ENCODE measurements at places on chromosomes 6 and 20. TPM values are rescaled to one million over a fixed set of nuclear protein-coding genes. Genes with fewer than 3 reads are reported as not detected.

GRCh38 chr6:132843316-132844035, 29.1 kb downstream of the RPS12 start:
- no peak for DNase-seq

DNA sequence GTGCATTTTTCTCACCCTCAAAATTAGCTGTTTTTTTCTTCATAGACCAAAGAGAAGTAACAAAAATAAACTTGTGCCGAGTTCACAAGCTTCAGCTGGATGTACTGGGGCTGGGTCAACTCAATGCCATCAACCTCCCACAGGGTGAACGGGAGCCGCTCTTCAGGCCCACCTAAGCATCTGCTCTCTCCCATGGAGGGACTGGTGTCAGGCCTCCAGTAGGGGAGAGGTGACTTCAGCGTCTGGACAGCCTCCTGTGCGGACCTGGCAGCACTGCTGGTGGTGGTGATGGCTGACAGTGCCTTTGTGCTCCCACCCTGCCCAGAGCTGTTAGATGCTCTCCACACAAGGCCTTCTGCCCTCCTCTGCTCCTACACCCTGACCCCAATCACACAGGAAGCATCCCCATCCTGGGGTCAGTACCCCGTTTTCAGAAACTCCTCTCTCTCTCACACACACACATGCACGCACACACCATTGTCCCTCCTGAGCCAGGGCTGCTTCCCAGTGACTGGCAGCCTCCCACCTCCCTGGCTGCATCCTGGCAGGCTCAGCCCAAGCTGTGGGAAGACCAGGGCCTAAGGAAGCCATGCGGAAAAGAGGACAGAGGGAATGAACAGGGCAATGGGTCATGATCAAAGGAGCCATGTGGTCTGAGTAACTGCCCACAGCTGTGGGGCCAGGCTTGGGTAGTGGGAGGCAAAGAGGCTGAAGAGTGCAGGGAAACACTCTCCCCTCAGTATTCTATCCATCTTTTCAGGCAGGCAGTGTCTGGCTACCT, 17.7 kb downstream of the CST8 start:
- DNase-seq, result no peak

The SMLR1 gene
- 0.10 TPM for polyA plus RNA-seq

The OGFR gene
- 27.2 TPM for polyA plus RNA-seq

The TFEB gene
- 27.9 TPM for polyA plus RNA-seq

All from muscle of arm (tissue), 14 donors.